CD4-positive, alpha-beta T cell treated with Interleukin-1 beta for 1 hour (primary cell): ENCODE measurements at places on chromosomes 7 and 10.

- no peak for DNase-seq
Measured at GRCh38 chr10:15856328-15857015, 3.8 kb downstream of the MINDY3 start.

- no peak for DNase-seq
Measured at GRCh38 chr7:101832205-101832631, 14.8 kb downstream of the CUX1 start.

- no peak for DNase-seq
Measured at GRCh38 chr10:34816501-34817002, 1.5 kb upstream of the PARD3 start.

- no peak for DNase-seq
Measured at GRCh38 chr7:41466760-41467384, 236.0 kb downstream of the INHBA start.

GRCh38 chr7:129776362-129776722 lies 164.8 kb downstream of the NRF1 start:
- DNase-seq = no peak

- no peak for DNase-seq
Measured at GRCh38 chr10:13417459-13418126, 69.5 kb upstream of the SEPHS1 start.

- no peak for DNase-seq
Measured at GRCh38 chr7:111308691-111309090, 217.8 kb downstream of the LRRN3 start.

- no peak for DNase-seq
Measured at GRCh38 chr10:11869743-11870460, 46.7 kb downstream of the PROSER2 start.

- DNase-seq = no peak
Measured at GRCh38 chr10:31677195-31678138, 251.2 kb downstream of the ARHGAP12 start.

- no peak for DNase-seq
Measured at GRCh38 chr10:57955076-57955475, 312.6 kb downstream of the IPMK start.

GRCh38 chr7:25726781-25727311 lies 425.2 kb upstream of the NFE2L3 start:
- DNase-seq = no peak

GRCh38 chr10:3902054-3902808 lies 117.2 kb upstream of the KLF6 start:
- DNase-seq = peak; percentile 72

DNA sequence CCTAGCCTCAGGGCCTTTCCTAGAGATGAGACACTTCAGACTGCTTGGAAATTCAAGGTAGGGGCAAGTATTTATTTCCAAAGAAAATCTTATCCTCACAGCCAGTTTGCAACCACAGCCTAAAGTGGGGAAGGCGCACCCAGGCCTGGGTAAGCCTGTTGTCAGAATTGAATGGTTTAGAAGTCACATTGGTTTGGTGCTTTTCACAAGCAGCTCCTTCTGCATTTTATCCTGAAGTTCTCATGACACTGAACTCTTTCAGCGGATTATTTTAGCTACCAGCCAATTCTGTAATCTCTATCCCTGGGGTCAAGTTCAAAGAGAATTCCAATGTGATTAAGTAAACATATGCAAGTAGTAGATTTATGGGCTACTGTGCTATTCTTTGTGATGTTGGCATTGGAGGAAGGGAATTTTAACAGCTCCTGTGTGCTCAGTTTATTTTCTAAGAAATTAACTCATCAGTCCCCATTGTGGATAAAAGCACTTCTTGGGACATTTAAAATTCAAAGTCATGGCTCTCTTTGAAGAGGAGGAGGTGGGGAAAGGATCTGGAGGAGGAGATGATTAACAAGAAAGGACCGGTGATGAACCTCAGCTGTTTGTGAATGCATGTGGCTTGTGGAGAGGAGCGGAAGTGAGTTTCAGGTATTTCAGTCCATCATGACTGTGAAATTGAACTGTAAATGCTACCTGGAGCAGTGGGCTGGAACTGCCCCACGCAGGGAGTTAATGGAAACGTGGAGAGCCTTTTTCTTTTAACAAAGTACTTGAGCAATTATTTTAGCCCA lies 90.2 kb upstream of the CACUL1 start:
- DNase-seq = no peak

GRCh38 chr7:105935250-105935649 lies 27.8 kb upstream of the CDHR3 start:
- DNase-seq = no peak
